ENCODE measurements at places on chromosomes 3 and 15. TPM values are rescaled to one million over a fixed set of nuclear protein-coding genes. Genes with fewer than 3 reads are reported as not detected.

The ARHGEF26 gene
- total RNA-seq = 0.34 TPM

The MESP2 gene
- total RNA-seq = not detected

The OR5K2 gene
- total RNA-seq = not detected

The SQOR gene
- total RNA-seq = 181 TPM

The CSPG4 gene
- not detected for total RNA-seq

- no peak for DNase-seq
Measured at GRCh38 chr15:75153565-75154276, 48.0 kb upstream of the C15orf39 start.

DNA sequence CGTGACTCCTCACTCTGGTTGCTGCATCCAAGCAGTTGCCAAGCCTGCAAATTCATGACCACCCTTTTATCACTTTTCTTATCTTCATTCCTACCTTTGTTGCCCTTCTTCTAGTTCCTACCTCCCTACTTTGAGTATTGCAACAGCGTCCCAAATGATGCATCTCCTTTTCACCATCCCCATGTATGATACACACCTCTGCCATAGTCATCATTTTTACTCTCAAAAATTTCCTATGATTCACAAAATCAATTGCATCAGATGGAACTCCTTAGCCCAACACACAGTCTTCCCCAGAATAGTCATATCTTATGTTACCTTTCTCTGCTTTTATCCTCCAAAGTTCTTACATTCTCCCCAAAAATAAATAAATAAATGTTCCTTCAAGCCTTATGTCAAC lies 262.6 kb downstream of the TBL1XR1 start:
- no peak for DNase-seq

Data from activated CD4-positive, alpha-beta memory T cell treated with anti-CD3 and anti-CD28 coated beads for 36 hours (primary cell).